ENCODE measurements at places on chromosomes 6 and 20.

DNA sequence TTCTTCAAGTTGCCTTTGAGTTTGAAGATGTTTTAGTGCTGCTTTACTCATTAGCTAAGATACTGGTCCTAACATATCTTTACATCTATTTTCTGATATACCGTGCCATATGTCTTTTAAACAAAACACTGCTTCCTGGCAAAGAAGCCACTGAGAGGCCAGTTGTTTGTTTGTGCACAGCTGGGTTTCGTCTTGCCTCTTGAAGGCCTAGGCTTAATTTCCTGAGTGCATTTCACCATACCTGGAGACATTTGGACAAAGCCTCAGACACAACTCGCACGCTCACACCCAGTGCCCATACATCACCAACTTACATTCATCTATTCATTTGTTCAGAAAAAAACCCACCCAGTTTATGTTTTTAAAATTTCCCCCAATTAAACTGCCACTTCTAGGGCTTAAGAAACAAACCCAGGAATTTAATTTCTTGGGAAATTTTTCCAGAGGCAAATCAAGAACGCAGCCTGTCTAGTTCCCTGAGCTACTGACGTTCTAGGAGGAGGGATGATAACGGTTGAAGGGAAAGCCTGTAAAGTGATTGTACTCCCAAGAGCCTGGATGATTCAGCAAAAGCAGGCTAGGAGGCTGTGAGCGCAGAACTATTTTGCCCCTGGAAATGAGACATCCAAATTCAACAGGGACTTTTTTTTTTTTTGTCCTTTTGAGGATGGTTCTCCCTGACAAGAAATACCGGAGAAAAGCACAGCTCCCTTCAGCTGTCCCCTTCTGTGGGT is 77.7 kb downstream of the OLIG3 start:
- peak; percentile 80 for DNase-seq

- DNase-seq: no peak
These were observed 266.0 kb downstream of the SLC24A3 start for GRCh38 chr20:19478320-19478895.

DNA sequence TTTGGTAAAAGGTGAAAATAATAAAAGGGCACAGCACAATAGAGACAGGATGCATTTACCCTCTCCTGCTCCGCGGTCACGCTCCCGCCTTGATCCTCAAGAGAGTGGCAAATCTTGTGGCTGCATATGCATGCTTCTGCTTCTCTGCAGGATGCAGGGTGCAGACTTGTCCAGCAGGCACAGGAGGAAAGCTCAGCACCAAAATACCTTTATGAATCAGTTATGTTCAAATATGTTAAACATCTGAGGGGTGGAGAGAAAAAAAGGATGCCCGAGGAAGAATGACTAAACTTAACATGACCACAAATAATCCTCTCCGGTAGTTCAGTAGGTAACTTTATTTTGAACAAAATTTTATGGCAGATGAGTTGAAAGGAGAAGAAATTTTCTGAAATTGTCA is 366.1 kb upstream of the SOX4 start:
- DNase-seq: peak; percentile 61

GRCh38 chr6:155340464-155341129 is 26.3 kb upstream of the TFB1M start:
- DNase-seq: peak; percentile 65

GRCh38 chr6:18261877-18262276 is 2.5 kb downstream of the DEK start:
- DNase-seq: no peak

GRCh38 chr6:90803956-90804355 is 217.1 kb upstream of the MAP3K7 start:
- no peak for DNase-seq

DNA sequence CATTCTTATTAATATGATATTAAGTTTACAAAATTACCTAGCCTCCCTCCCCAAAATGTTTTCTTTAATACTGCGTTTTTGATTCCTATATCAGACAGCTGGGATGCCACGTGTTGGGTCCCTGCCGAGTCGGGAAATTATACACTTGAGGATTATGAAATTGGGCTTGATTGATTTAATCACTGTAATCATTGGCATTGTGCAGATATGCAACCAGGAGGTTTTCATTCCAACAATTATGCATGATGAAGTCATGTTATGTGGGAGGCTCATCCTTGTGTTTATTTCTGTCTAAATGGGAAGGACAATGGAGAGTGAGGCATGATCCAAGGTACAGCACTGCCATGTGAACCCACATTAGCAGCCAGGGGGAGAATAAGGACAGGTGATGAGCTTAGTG is 30.6 kb upstream of the RIPOR2 start:
- DNase-seq: no peak

GRCh38 chr20:10565191-10565921 is 108.4 kb downstream of the JAG1 start:
- peak; percentile 54 for DNase-seq

DNA sequence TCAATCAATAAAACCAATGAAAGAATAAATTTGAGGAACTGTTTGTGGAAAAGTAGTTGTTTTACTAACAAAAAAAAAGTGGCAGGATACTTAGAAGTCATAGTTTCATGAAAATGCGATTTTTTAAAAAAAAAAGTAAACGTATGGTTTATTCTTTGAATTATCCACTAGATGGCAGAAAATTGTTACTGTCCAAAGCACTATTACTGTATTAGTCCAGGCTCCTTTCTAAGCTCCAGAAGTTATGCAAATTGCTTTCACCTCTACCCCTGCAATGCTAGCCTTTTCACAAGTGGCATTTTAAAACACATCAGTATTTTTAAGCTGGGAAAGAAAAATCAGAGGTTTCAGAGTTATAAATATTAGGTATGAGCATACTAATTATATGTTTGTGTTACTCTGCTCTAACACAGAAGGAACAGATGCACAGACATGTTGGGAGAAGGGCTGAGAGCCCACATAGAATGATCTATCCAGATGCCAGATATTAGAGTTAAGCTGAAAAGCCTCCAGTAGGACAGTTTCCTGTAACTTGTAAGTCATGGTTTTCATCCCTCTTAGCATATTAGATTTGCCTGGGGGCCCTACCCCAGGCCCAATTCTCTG is 63.9 kb downstream of the FHL5 start:
- peak; percentile 26 for DNase-seq

- peak; percentile 59 for DNase-seq
These were observed 2.7 kb downstream of the AKAP12 start for GRCh38 chr6:151242420-151242861.

- no peak for DNase-seq
These were observed 155.1 kb upstream of the MMS22L start for GRCh38 chr6:97438011-97438671.

DNA sequence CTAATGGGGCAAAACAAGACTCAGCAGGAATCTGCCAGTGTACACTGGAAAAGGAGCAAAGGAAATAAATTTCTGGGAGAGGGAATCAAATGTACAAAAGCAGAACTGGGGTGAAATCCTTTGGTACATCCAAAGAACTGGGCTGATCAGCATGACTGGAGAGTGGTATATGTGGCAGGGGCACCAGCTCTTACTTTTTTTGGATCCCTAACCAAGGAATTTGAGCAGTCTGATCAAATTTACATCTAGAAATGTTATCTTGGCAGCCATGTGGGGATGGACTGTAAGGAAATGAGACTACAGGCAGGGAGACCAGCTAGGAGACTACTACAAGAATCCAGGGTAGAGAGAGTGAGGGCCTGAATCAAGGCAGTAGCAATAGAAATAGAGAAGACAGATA is 1.2 kb upstream of the ZSCAN31 start:
- DNase-seq: no peak

DNA sequence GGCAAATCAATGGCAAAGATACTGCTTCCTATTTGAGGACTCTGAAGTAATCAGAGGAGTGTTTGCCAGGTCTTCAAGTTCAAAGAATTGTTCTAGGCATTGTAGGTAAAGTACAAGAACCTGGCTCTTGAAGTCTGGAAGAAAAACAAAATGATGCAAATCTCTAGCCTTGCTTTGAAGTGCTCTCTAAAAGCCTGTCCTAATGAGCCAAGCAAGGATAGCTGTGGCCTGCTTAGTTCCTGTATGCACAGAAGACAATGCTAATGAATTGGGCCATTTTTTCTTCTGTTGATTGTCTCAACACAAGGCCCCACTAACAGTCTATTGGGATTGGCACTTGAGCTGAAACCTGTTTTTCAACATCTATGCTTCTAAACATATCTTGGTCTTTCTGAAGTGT is 165.0 kb upstream of the POU3F2 start:
- no peak for DNase-seq

DNA sequence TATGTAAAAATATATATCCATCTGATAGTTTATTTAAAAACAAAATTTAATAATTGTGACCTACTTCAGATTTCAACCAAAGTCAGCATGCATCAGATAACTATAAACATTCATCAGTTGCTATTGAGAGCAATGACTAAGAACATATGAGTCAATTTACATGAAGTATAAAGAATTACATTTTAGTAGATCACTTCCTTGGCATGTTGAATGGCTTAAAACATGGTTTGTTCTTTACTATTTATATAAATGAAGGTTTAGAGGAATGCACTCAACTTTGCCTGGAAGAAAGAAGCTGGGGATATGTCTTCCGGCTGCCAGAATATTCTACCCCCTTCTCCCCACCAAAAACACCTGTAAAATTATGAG is 6.4 kb upstream of the FAM217A start:
- peak; percentile 77 for DNase-seq

DNA sequence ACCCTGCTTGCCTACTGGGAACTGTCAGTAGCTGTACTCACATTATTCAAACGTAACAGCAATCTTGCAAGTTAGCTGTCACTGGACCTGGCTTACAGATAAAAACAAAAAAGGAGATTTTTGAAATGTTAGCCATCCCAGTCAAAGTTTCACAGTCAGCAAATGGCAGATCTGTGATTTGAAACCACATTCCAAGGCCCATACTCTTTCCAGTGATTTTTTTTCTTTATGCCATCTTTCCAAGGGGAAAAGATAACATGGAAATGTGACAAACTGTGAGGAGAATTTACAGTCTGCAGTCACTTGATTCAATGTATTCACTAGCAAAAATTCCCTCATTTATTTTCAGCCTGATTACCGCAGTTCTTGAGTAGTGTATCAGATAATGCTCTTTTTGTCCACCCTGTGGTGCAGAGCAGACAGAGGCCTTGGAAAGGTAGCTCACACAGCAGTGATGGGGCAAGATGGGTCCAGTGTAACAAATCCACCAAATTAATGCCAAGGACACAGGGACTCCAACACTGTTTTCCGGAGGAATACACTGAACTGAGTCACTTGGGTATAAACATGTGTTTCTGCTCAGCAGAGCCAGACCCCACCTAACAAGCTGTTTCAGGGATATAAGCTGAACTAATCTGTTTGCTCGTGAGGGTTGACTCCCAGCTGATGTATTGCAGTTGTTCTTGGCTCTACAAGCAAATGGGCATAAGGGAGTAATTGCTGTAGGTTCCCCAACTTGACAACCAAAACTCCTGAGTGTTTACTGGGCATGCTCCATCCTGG is 49.9 kb upstream of the ADGRF1 start:
- DNase-seq: no peak

DNA sequence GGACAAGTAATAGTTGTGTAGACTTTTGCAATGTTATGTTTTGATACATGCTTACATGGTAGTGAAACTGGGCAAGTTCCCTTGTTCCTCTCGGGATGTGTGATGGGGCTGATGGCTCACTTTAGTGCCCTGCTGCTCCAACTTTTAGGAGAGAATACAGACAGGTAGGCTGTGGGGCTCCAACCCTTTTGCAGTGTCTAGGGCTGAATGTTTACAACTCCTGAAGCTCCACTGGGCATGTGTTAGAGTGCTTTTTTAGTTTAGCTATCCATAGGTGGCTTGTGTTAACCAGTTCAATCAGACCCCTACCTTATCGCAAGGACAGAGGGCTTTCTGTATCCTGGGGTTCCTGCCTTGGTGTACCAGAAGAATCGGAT is 33.8 kb downstream of the SERPINB6 start:
- no peak for DNase-seq

DNA sequence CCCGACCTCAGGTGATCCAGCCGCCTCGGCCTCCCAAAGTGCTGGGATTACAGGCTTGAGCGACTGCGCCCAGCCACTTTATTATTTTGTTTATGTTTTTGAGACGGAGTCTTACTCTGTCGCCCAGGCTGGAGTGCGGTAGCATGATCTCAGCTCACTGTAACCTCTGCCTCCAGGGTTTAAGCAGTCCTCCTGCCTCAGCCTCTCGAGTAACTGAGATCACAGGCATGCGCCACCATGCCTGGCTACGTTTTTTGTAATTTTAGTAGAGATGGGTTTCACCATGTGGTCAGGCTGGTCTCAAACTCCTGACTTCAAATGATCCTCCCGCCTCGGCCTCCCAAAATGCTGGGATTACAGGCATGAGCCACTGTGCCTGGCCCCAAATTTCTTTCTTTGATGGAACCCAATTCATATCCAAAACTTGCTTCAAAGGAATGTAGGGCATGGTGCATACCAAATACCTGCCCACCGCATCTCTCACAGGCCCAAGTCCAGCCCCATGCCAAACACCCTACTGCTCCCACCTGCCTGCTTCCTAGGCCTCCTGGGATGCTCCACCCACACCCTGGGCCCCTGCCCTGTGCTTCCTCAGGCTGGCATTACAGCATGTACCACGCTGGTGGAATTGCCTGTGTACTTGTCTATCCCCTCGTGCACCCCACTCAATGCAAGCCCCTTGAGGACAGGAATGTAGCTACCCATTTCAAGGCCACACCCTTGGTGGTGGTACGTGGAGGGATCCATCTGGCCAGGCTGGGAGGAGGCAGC is 4.9 kb upstream of the HMGA1 start:
- no peak for DNase-seq

- DNase-seq: no peak
These were observed 175.5 kb downstream of the PTPRT start for GRCh38 chr20:43014206-43014605.

Data from fibroblast of skin of right biceps (primary cell).